ENCODE measurements at places on chromosomes 16 and 17. TPM values are rescaled to one million over a fixed set of nuclear protein-coding genes. Genes with fewer than 3 reads are reported as not detected.

DNA sequence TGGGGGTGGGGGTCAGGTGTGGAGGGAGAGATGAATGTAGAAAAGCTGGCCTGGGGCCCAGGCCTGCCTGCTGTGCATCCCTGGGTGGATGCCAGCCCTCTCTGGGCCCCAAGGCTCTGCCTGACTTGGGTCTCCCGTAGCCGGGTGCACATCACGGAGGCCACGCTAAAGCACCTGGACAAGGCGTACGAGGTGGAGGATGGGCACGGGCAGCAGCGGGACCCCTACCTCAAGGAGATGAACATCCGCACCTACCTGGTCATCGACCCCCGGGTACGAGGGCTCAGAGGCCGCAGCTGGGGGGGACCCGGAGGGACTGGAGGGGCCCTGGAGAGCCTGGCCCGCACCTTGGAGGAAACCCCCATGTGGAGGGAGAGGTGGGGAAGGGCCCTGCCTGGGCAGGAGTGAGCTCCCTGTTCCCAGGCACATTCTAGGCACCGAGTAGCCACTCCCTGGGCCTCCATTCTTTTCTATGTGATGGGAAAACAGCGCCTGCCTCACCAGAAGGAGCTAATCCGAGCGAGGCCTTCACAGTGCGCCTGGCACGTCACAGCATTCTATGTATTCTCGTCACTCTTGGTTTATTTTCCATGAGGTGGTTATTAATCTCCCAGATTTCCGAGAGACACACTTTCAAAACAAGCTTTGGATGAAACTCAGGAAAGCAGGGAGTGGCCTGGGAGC is 34.7 kb downstream of the ADCY7 start:
- H3K36me3 ChIP-seq, result no peaks in the 10 kb centered on the region
- H3K4me1 ChIP-seq, result peaks cover 15% of the 10 kb centered on the region

DNA sequence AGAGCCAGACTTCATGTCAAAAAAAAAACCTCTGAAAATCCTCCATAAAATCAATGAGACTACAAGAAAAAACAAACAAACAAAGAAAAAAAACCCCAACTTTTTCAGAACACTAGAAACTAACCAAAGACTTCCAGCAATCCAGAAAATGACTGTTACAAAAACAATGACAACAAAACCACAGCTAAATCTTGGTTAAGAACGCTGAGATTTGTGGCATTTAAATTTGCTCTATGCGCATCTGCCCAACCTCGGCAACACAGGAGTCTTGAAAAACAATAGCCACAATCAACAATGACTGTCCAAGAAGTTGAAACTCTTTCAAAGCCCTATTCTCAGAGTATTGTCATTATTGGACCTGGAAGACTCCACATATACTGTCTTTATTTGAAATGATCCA is 402.4 kb downstream of the ZFHX3 start:
- H3K4me1 ChIP-seq, result no peaks in the 10 kb centered on the region
- no peak for DNase-seq
- H3K27ac ChIP-seq, result no peak overlapping the region
- no peaks in the 10 kb centered on the region for H3K36me3 ChIP-seq

- no peak for DNase-seq
- H3K27ac ChIP-seq, result no peak overlapping the region
- no peaks in the 10 kb centered on the region for H3K4me1 ChIP-seq
- no peaks in the 10 kb centered on the region for H3K36me3 ChIP-seq
- no peak overlapping the region for H3K4me3 ChIP-seq
- H3K27me3 ChIP-seq, result no peaks in the 10 kb centered on the region
Observed at GRCh38 chr16:78994135-78994745, 606.3 kb downstream of the MAF start.

Gene CD300A
- not detected for total RNA-seq

GRCh38 chr17:78202666-78203065 is 11.4 kb upstream of the BIRC5 start:
- no peaks in the 10 kb centered on the region for H3K4me1 ChIP-seq
- no peaks in the 10 kb centered on the region for H3K27me3 ChIP-seq
- no peak overlapping the region for H3K4me3 ChIP-seq
- no peaks in the 10 kb centered on the region for H3K36me3 ChIP-seq
- DNase-seq, result no peak
- H3K27ac ChIP-seq, result no peak overlapping the region

Gene ZNF594
- 8.3 TPM for total RNA-seq

DNA sequence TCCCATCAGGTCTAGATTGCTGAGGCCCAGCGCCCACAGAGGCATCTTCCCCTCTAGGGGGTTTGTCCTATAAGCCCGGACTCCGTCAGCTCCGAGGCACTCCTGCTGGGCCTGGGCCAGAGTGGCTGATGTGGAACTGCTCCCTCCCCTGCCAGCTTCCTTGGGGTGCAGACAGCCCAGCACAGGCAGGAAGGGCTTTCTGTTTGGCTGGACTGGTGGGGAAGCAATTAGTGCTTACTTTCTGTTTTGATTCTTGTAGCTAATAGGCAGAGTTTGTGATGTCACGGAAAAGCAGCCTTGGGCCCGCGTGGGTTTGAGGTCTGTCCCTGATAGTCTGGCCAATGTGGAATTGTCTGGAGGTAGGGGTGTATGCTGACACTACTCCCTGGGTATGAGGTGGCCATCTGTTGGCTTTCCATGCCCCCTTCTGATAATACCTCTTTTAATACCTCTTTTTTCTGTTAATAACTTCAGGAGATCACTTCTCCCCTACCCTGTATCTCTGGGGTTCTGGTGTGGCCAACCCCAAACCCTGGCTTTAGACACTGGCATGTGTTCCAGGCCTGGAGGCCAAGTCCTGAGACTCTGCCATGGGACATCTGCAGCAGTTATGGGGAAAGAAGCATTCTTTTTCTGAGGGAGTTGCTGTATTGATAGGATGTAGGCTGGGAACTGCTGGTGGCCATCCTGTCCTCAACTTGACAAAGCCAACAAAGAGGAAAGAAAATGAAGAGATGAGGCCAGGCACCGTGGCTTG is 190.9 kb downstream of the RAB11FIP4 start:
- peak overlapping the region; percentile 76 for H3K27ac ChIP-seq
- H3K4me3 ChIP-seq, result no peak overlapping the region
- peaks cover 32% of the 10 kb centered on the region for H3K4me1 ChIP-seq
- H3K27me3 ChIP-seq, result no peaks in the 10 kb centered on the region

- peak within 1 kb of the TSS; percentile 80 for H3K27ac ChIP-seq
- H3K36me3 ChIP-seq, result peaks cover 19% of the 10 kb centered on the region
- peaks cover 21% of the 10 kb centered on the region for H3K4me1 ChIP-seq
- H3K27me3 ChIP-seq, result no peaks in the 10 kb centered on the region
Observed at GRCh38 chr17:7561589-7562207, at the start of gene SENP3. Gene SENP3, plus strand, starts transcription at chr17:7561919. Its CDS starts 1,158 bp downstream, at chr17:7563077.

Gene TNFRSF17
- not detected for total RNA-seq

GRCh38 chr17:58614859-58615459 is 76.9 kb downstream of the TEX14 start:
- H3K36me3 ChIP-seq, result no peaks in the 10 kb centered on the region
- no peak overlapping the region for H3K4me3 ChIP-seq
- no peaks in the 10 kb centered on the region for H3K27me3 ChIP-seq
- H3K27ac ChIP-seq, result no peak overlapping the region
- no peaks in the 10 kb centered on the region for H3K4me1 ChIP-seq

- no peak overlapping the region for H3K4me3 ChIP-seq
- no peaks in the 10 kb centered on the region for H3K27me3 ChIP-seq
- H3K36me3 ChIP-seq, result no peaks in the 10 kb centered on the region
- H3K4me1 ChIP-seq, result no peaks in the 10 kb centered on the region
- DNase-seq, result no peak
- H3K27ac ChIP-seq, result no peak overlapping the region
Observed at GRCh38 chr17:54920819-54921218, 20.2 kb downstream of the TOM1L1 start.

- H3K4me1 ChIP-seq, result peaks cover 28% of the 10 kb centered on the region
- DNase-seq, result no peak
- H3K4me3 ChIP-seq, result no peak overlapping the region
- H3K27ac ChIP-seq, result no peak overlapping the region
- peaks cover 22% of the 10 kb centered on the region for H3K36me3 ChIP-seq
Observed at GRCh38 chr17:81924557-81925532, 2.7 kb downstream of the MAFG start.

Gene TMEM235
- total RNA-seq, result not detected

DNA sequence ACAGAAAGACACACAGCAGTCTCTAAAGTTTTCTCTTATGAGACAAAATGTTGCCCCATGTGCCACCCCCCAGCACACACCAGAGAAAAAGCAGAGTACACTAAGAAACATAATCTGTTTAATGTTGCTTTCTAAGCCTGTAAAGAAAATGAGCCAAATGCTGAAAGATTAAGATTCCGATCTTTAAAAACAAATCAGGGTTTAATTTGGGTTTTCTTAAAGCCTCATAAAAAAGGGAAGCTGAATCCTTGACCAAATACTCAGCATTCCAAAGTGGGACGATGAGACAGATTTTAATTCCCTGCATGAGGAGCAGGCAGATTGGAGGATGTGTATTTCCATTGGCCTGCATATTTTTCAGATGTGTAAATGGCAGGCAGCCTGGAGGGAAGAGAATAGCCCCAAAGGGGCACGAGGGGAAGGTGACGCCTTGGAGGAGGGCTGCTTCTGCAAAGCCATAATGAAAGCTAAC is 118.4 kb downstream of the COPRS start:
- peak overlapping the region; percentile 75 for H3K27ac ChIP-seq
- no peak overlapping the region for H3K4me3 ChIP-seq
- DNase-seq, result peak; percentile 90
- no peaks in the 10 kb centered on the region for H3K36me3 ChIP-seq
- H3K4me1 ChIP-seq, result peaks cover 33% of the 10 kb centered on the region

DNA sequence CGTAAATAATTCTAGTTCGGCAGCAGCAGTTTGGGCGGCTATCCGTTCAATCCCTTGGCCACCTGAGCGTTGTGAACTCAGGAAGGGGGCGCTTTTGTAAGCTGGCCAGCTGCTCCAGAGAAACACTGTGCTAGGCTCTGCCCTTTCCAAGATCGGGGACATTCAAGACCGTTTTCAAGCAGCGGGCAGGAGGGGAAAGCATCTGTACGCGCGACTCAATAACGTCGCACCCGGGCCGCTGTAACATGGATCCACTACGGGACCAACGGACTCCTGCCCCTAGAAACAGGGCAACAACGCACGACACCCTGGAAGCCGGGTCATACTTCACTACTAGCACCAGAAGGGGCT is 463 bp downstream of the TOP2A start:
- DNase-seq, result peak; percentile 12
- H3K27me3 ChIP-seq, result no peaks in the 10 kb centered on the region
- H3K36me3 ChIP-seq, result no peaks in the 10 kb centered on the region
- peak overlapping the region; percentile 86 for H3K27ac ChIP-seq
- peak overlapping the region; percentile 69 for H3K4me3 ChIP-seq

- no peak overlapping the region for H3K27ac ChIP-seq
- peak overlapping the region; percentile 80 for H3K4me3 ChIP-seq
- peaks cover 51% of the 10 kb centered on the region for H3K27me3 ChIP-seq
- no peak for DNase-seq
Observed at GRCh38 chr17:48613862-48614694, 1.0 kb downstream of the HOXB8 start.

- no peaks in the 10 kb centered on the region for H3K36me3 ChIP-seq
- DNase-seq, result no peak
- no peak overlapping the region for H3K4me3 ChIP-seq
- H3K27ac ChIP-seq, result no peak overlapping the region
- no peaks in the 10 kb centered on the region for H3K27me3 ChIP-seq
Observed at GRCh38 chr17:61895391-61895790, 32.1 kb upstream of the BRIP1 start.

- no peak overlapping the region for H3K4me3 ChIP-seq
- no peak overlapping the region for H3K27ac ChIP-seq
- DNase-seq, result no peak
- no peaks in the 10 kb centered on the region for H3K36me3 ChIP-seq
- H3K27me3 ChIP-seq, result no peaks in the 10 kb centered on the region
Observed at GRCh38 chr16:12245921-12246720, 269.6 kb downstream of the SNX29 start.

Gene KRTAP9-8
- not detected for total RNA-seq

GRCh38 chr17:71313866-71314265 is 807.0 kb upstream of the SOX9 start:
- H3K27me3 ChIP-seq, result no peaks in the 10 kb centered on the region
- H3K27ac ChIP-seq, result no peak overlapping the region

GRCh38 chr16:75535211-75535843 is 581 bp downstream of the CHST5 start:
- no peak overlapping the region for H3K27ac ChIP-seq
- H3K36me3 ChIP-seq, result no peaks in the 10 kb centered on the region
- no peak for DNase-seq
- H3K4me3 ChIP-seq, result no peak overlapping the region
- H3K4me1 ChIP-seq, result no peaks in the 10 kb centered on the region

- H3K27me3 ChIP-seq, result no peaks in the 10 kb centered on the region
- DNase-seq, result no peak
- H3K36me3 ChIP-seq, result no peaks in the 10 kb centered on the region
- no peak overlapping the region for H3K27ac ChIP-seq
- H3K4me3 ChIP-seq, result no peak overlapping the region
Observed at GRCh38 chr16:80263181-80263823, 277.5 kb upstream of the DYNLRB2 start.

- no peaks in the 10 kb centered on the region for H3K4me1 ChIP-seq
- DNase-seq, result no peak
- H3K27ac ChIP-seq, result no peak overlapping the region
- no peaks in the 10 kb centered on the region for H3K36me3 ChIP-seq
- H3K4me3 ChIP-seq, result no peak overlapping the region
- no peaks in the 10 kb centered on the region for H3K27me3 ChIP-seq
Observed at GRCh38 chr17:42190491-42191274, 3.6 kb downstream of the GHDC start.

Gene OTOP2
- not detected for total RNA-seq

GRCh38 chr16:54602666-54603065 is 316.1 kb upstream of the IRX3 start:
- H3K27ac ChIP-seq, result no peak overlapping the region
- H3K4me1 ChIP-seq, result no peaks in the 10 kb centered on the region
- no peak overlapping the region for H3K4me3 ChIP-seq
- peak; percentile 1 for DNase-seq
- H3K36me3 ChIP-seq, result no peaks in the 10 kb centered on the region

DNA sequence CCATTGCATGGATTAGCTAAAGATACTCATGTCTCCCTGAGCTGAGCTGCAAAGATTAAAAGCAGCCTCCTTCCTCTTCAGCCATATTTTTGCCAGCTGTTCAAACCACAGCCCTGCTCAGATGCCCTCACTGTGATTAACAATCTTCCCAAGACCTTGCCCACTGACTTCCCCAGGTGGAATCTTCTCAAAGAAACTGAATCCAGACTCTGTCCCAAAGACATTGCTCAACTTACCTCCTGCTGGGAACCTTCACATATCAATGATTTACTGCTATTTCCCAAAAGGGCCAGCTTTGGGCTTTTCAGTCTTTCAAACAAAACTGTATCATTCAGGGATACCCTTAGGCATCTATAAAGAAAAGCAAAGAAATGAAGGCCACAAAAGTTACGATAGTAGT is 9.2 kb downstream of the C17orf67 start:
- H3K4me3 ChIP-seq, result no peak overlapping the region
- DNase-seq, result no peak
- no peaks in the 10 kb centered on the region for H3K27me3 ChIP-seq
- no peaks in the 10 kb centered on the region for H3K36me3 ChIP-seq
- H3K4me1 ChIP-seq, result no peaks in the 10 kb centered on the region

Data from fibroblast of lung (primary cell).